Psoas muscle (tissue), 8 donors: ENCODE measurements at places on chromosomes 2 and 18.

DNA sequence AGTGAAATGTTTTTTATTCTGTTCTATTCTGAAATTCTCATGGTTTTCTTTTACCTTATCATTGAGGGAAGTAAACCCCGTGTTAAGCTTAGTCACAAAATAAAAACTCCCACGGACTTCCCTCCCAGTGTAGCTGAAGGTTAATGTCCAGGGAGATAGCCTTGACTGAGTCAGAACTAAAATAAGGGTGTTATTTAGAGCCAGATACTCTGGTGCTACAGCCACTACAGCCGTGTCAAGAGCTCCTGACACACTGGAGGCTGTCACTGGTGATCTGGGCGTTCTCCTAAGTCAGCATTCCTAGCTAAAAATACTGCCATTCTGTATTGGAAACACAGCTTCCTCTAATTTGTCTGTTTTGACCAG is 82.0 kb upstream of the RANBP2 start:
- peak; percentile 41 for DNase-seq

DNA sequence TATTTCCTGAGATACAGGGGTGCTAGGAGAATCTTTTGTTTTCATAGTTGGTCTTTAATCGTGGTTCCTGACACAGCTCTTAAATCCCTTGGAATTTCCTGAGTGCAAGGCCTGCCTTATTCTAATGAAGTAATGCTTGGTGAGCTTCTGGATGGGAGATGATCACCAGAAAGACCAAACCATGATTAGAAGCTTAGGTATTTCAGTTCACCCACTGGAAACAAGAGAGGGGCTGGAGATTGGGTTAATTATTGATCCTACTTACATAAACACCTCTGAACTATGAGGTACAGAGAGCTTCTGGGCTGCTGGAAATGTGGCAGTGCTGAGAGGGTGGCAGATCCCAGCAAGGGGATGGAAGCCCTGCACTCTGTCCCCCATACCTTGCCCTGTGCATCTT is 406.8 kb downstream of the THSD7B start:
- DNase-seq = no peak

- DNase-seq = peak; percentile 87
Measured at GRCh38 chr18:63074981-63075404, 244.6 kb downstream of the BCL2 start.

- no peak for DNase-seq
Measured at GRCh38 chr18:48030616-48031480, 100.4 kb upstream of the SMAD2 start.

GRCh38 chr2:181517685-181518301 is 60.6 kb downstream of the ITGA4 start:
- DNase-seq = no peak

- DNase-seq = no peak
Measured at GRCh38 chr2:3392216-3392615, 12.7 kb downstream of the TRAPPC12 start.

- DNase-seq = no peak
Measured at GRCh38 chr18:76757335-76757734, 65.0 kb upstream of the ZNF236 start.
